ENCODE measurements at places on chromosomes 1 and 21.

DNA sequence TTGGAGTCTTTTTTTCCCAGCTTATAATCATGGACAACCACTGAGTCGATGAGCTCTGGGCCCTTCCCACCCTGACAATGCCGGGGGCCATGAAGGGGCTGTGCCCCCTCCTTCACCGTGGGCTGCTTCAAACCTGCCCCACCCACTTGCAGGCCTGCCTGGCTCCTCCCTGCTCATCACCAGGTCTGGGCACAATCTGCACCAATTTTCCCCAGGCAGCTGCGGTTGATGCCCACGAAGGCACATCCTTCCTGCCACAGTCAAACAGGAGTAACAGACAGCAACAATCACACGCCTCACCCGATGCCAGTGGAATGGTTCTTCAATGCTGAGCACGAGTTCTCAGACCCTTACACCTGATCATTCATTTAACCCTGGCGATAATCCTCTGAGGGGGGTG is 18.9 kb downstream of the PGLYRP3 start:
- DNase-seq = no peak

- DNase-seq = no peak
Measured at GRCh38 chr1:198287916-198288315, 131.1 kb downstream of the NEK7 start.

- DNase-seq = no peak
Measured at GRCh38 chr1:16117936-16118335, 37.9 kb downstream of the EPHA2 start.

GRCh38 chr1:19367584-19368041 is 55.5 kb downstream of the SLC66A1 start:
- no peak for DNase-seq

DNA sequence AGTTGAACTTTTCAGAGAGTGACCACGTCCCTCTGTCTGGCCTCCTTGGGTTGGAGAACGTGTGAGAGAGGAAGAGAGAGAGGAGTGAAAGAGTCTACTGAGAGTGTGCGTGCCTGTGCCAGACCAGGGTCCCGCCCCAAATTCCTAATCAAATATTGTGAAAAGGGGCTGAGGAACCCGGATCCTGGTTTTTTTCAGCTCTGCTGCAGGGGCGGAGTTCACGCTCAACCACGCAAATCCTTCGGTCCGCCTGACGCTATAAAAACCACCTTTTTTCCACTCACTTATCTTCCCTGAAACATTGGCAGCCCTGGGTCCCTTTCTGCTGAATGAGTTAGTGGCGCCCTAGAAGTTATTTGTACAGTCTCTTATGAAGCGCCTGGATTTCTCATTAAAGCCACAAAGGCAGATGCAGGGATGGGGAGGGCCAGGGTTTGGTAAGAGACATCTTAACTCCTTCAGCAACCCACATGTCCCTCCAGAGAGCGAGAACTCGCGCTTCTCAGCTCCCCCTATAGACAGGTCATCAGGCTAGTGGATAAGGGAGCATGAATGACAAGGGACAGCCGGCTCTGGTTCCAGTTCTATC is at the start of gene FMOD:
TSS of gene FMOD (minus strand) at position 86 of the 589 bp plus-strand sequence. CDS start 2,852 bp downstream, outside the sequence.
- no peak for DNase-seq

- no peak for DNase-seq
Measured at GRCh38 chr1:205994346-205994745, 8.8 kb downstream of the RAB7B start.

All from RWPE2 (cell line).